Peyer's patch (tissue), 4 donors: ENCODE measurements at places on chromosomes 7 and 10. TPM values are rescaled to one million over a fixed set of nuclear protein-coding genes. Genes with fewer than 3 reads are reported as not detected.

- no peak for DNase-seq
These were observed 291.6 kb upstream of the PPP2R2D start for GRCh38 chr10:131609176-131609575.

- no peak for DNase-seq
These were observed 92.0 kb upstream of the LRRTM3 start for GRCh38 chr10:66833861-66834260.

- no peak for DNase-seq
These were observed 80.7 kb upstream of the TMEM248 start for GRCh38 chr7:66840316-66840715.

DNA sequence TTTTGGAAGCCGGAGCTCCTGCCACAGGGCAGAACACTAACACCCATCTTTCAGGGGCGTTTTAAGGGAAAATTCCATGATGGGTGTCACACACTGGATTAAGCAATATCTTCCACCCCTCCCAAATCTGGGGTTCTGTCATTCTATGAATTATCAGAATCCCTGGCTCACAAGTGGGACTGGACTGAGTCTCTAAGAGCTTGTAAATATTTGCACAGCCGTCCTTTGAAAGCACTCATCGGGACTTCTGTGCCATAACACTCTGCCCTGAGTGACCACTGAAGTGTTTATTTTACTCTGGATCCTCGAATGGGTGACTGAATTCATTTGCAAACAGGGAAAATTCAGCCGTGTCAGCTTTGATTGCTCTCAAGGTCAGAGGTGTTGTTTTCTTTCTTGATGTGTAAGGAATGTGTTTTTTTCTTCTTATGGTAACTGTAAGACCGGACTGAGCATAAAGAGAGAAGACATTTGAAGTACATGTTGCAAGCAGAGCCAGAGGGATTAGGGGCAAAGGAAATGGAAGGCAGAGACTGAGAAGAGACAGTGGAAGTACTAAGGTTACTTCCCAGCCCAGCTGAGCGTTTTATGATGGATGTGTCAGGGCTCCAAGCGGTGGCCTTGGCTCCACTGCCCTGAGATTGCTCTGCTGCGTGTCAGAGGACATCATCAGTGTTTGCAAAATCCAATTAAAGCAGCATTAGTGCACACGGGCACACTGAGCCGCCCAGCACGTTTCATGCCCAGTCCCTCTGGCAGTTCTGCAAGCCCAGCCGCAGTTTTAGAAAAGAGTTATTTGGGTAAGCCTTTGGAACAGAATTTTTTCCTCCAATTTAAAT, 17.7 kb upstream of the GTPBP4 start:
- no peak for DNase-seq

DNA sequence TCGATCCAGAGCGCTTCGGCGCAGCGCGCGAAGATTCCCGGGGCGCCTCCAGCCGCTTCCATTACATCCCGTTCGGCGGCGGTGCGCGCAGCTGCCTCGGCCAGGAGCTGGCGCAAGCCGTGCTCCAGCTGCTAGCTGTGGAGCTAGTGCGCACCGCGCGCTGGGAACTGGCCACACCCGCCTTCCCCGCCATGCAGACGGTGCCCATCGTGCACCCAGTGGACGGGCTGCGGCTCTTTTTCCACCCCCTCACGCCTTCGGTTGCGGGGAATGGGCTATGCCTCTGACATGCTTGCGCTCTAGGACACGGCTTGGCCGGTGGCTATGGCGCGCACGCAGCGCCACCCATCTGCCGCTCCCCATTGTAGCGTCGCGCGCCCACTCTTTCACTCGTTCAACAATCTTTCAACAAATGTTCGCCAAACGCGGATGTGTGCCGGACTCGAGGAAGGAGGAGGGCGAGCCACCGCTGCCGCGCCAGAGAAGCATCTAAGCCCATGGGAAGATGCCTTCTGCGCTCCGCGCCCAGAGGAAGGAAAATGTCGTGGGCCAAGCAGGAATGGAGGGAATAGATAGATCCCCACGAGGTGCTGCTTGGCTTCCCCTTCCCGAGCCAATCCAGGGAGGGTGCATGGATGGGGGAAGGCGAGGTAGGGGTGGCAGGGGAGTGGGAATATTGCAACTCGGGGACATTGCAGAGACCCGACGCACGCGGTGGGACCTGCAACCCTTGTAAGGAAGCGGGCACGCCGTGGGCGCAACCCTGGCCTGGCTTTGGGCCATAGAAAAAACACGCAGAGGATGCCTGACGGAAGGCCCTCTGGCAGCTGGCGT, 5.1 kb upstream of the CYP26A1 start:
- DNase-seq = no peak

DNA sequence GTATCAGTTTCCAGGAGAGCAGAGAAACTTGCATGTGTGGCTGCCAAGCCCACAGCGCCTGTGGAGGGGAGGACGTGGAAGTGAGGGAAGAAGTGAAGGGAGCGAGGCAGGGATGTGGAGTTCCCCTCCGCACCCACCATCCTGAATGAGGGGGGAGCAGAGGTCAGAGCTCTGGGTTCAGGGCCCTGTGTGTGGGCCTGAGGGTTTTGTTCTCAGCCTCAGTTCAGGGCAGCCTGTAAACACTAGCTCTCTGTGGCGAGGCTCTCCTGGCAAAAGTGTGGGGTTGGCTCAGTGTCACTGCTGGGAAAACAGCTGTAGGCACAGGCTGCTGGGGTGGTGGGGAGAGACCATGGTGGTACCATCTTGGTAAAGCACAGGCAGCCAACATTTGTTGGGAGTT, 108.4 kb downstream of the C10orf105 start:
- no peak for DNase-seq

DNA sequence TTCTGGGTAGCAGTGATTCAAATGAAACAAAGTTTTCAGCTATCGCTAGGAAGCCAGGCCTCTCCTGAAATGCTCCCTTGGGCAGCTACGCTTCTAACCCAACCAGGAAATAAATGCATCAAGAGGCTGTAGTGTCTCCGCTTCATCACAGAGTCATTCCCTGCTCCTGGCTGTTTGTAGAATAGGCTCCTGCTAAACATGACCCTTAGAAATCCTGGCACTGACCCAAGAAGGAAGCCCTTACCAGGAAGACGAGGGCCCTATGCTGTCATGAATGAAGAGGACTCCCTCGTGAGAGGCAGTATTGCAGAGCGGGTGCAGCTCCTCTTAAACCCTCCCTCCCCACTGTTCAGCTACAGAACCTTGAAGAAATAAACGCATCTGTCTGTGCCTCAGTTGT, 48.3 kb downstream of the NOD1 start:
- no peak for DNase-seq

GRCh38 chr7:86814661-86815379, 171.1 kb downstream of the GRM3 start:
- no peak for DNase-seq

DNA sequence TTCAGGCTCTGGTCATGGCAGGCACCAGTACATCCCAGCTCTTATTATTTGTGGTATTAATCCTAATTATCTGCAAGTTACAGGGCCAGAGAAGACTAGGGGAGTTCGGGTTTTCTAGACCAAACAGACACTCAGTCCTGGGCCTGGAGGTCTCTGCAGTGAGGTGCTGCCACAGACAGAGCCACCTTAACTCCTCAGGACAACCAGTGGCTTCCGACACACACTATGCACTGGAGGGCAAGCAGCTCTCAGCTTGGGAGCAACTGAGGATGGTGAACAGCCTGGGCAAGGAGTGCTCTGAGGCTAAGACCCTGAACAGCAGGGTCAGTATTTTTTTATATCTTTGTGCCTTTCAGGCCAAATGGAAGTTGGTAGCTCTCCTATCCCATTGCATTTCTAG, 19.0 kb downstream of the ACTA2 start:
- DNase-seq = no peak

- no peak for DNase-seq
These were observed 162.9 kb downstream of the GLI3 start for GRCh38 chr7:42074076-42074475.

- no peak for DNase-seq
These were observed 240.2 kb upstream of the NPSR1 start for GRCh38 chr7:34417781-34418180.

DNA sequence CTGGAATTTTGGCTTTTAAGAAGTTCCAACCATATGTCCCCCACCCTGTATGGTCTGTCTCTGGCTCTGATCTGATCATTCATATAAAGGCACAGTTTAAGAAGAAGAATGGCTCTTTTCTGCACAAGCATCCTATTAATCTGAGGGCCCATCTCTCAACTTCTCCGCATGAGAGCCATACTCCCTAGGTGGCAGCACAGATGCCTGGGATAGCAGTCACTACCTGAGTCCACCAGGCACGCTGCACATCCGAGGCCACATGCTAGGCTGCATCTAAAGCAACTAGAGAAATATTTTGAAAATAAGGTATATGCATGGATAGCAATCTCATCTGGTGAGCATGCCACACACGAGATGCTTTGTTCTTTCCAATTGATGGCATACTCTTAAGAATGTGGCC, 565.5 kb downstream of the PARD3 start:
- no peak for DNase-seq

DNA sequence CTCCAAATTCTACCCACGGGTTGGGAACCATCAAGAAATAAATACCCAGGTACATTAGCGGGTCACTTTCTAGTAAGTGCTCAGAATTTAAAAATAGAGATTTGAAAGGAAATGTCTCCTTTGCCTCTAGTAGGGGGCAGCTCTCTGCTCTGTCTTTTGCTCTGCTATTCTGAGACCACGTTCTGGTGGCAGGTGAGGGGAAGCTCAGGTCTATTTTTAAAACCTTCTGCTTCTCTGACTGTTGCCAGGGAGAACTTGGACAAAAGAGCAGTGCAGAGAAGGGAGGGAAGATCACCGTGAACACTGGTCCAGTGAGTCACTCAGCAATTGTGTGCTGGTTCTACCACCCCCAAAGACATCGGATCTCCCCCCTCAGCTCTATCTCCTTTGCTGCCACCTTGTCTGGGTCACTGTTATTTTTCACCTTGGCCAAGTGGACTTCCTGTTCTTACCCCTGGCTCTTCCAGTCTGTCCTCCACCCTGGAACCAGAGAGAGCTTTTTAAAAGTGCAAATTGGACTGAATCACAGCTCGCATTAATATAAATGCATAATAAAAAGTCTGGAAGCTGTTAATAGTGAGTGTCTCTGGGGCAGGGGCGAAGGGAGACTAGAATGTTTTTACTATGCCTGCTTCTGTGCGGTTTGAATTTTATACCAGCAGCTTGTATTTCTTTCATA, 72.4 kb upstream of the LOXL4 start:
- DNase-seq = no peak

GRCh38 chr10:7432884-7433726, 22.3 kb upstream of the SFMBT2 start:
- DNase-seq = no peak

DNA sequence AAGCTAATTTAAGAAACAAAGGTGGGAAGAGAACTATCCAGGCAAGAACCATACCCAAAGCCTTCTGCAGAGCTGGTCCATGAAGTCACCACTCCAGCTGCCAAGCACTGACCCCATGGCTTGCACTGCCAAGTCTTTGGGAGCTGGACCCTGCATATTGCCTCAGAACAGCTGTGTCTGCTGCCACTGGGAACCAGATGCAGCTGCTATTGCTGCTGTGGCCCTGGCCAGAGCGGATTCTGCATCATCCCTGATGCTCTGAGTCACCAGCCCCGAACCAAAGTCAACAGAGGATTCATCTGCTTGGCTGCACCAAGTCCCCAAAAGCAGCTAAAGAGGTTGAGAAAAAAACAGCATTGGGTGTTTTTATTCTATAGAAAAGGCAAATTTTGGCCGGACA, 39.2 kb upstream of the GSAP start:
- DNase-seq = no peak

GRCh38 chr10:36017137-36017536, 375.0 kb upstream of the FZD8 start:
- DNase-seq = no peak

- no peak for DNase-seq
These were observed 317.2 kb upstream of the AOAH start for GRCh38 chr7:37041461-37041860.

- no peak for DNase-seq
These were observed 50.5 kb upstream of the CAMK2B start for GRCh38 chr7:44375926-44376342.

GRCh38 chr7:30154111-30154587, 19.4 kb downstream of the MTURN start:
- DNase-seq = no peak

GRCh38 chr10:4352414-4352961, 473.5 kb upstream of the AKR1E2 start:
- no peak for DNase-seq

DNA sequence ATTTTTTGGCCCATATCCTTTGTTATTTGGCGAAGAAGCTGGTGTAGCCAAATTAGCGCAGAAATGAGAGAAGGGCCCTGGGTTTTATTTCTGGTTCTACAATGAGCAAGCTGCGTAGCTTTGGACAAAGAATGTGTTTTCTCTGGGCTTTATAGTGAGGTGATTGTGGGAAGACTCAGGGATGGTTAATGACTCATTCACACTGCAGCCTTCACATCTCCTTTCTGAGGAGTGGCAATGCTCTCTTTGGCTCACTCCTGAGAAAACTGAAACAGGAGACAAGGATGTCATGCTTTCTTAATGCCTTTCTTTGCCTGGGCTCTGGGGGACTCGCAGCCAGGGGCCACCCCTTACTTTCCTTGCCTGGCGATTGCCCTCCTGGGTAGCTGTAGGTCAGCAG, 271.0 kb upstream of the PODXL start:
- no peak for DNase-seq

DNA sequence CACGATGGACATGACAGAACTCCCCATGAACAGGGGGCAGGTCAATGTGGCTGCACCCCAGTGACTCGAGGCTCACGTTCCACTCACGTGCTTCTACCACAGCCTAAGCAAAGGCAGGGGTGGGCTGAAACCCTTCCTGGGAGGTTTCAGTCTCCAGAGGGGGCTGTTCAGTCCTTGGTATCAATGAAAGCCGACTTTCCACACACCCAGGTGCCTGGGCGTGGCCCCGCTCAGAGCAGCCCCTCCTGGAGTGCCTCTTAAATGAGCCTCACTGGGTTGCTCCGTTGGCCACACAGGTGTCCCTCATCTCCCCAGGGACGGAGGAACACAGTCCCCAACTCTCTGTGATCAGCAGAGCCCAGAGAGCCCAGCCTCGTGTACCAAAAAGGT, 90.5 kb upstream of the PDGFA start:
- DNase-seq = no peak

The CDNF gene
- total RNA-seq = 3.1 TPM

The PHYHIPL gene
- 12.3 TPM for total RNA-seq

The LRRC17 gene
- 0.40 TPM for total RNA-seq

The SLIT1 gene
- total RNA-seq = not detected

The XRCC2 gene
- total RNA-seq = 10.7 TPM

The CCDC126 gene
- 21.0 TPM for total RNA-seq

The TEX47 gene
- not detected for total RNA-seq

The C10orf62 gene
- not detected for total RNA-seq

The CTAGE8 gene
- 10.2 TPM for total RNA-seq

The SLC26A3 gene
- total RNA-seq = 6.6 TPM

The EVX1 gene
- total RNA-seq = not detected

The NEUROG3 gene
- total RNA-seq = 1.1 TPM

The TLX1 gene
- 1.6 TPM for total RNA-seq

The SFTPD gene
- total RNA-seq = not detected

The SFTPA2 gene
- total RNA-seq = not detected

The VSTM4 gene
- total RNA-seq = 3.4 TPM

The AGAP6 gene
- 20.8 TPM for total RNA-seq

The SPDYE18 gene
- total RNA-seq = not detected

The TDRD1 gene
- not detected for total RNA-seq
